ENCODE measurements at places on chromosomes 1 and 21.

GRCh38 chr1:28642056-28642846 is 616 bp downstream of the TAF12 start:
- H3K27me3 ChIP-seq, result no peaks in the 10 kb centered on the region
- no peaks in the 10 kb centered on the region for H3K36me3 ChIP-seq
- DNase-seq, result peak; percentile 30
- no peaks in the 10 kb centered on the region for H3K4me1 ChIP-seq

- no peaks in the 10 kb centered on the region for H3K36me3 ChIP-seq
- DNase-seq, result no peak
- H3K27ac ChIP-seq, result no peak overlapping the region
- no peaks in the 10 kb centered on the region for H3K4me1 ChIP-seq
- no peak overlapping the region for H3K4me3 ChIP-seq
Observed at GRCh38 chr1:236645016-236645680, 40.8 kb upstream of the HEATR1 start.

DNA sequence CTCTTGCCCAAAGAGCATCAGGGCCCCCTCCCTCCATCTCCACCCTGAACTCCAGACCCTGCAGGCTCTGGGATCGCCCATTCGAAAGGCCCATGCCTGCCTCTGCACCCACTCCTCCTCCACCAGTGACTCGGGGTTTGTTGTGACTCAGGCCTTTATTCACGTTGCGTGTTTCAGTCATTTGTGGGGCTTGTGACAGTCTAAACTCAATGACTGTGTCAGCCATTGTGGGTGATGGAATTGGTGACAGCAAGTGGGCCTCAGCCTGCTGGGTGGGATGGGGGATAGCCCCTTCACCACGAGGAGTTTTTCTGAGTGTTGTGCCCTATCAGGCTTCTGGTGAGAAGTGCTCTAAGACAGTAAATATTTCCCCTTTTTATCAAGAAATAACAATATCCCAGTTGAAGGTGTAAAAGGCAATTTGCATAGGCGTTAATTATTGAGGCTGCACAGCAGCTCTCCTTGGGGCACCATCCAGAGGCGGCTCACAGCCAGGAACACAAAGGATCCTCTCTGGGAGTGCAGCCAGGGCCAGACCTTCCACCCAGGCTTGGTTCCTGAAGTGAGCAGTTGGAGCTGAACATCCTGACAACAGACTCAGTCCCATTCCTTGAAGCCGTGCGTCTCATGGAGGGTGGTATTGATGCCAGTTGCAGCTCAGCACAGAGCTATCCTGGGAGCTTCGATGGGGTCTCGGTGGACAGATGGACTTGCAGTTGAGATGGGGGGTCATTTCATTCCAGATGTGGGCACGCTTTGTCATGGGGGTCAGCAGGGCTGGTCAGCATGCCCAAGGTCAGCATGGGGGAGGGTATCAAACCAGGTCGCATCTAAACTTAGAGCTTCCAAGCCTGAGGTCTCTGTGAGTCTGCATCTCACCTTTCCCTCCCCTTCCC is 135.6 kb upstream of the CACNA1E start:
- DNase-seq, result peak; percentile 21
- no peaks in the 10 kb centered on the region for H3K4me1 ChIP-seq
- no peaks in the 10 kb centered on the region for H3K36me3 ChIP-seq
- no peak overlapping the region for H3K27ac ChIP-seq
- no peaks in the 10 kb centered on the region for H3K27me3 ChIP-seq

GRCh38 chr1:151060007-151060656 is at the start of gene MLLT11:
MLLT11 (plus strand) TSS chr1:151060397; CDS start chr1:151067225, 6,828 bp downstream.
- H3K27ac ChIP-seq, result peak within 1 kb of the TSS; percentile 94
- no peaks in the 10 kb centered on the region for H3K36me3 ChIP-seq
- peak within 1 kb of the TSS; percentile 98 for H3K4me3 ChIP-seq
- DNase-seq, result peak; percentile 61
- no peaks in the 10 kb centered on the region for H3K27me3 ChIP-seq

GRCh38 chr1:247440001-247440620 is 17.8 kb downstream of the OR2B11 start:
- H3K27me3 ChIP-seq, result no peaks in the 10 kb centered on the region
- H3K4me3 ChIP-seq, result no peak overlapping the region
- no peak for DNase-seq
- no peaks in the 10 kb centered on the region for H3K36me3 ChIP-seq
- H3K4me1 ChIP-seq, result no peaks in the 10 kb centered on the region
- no peak overlapping the region for H3K27ac ChIP-seq

All from testis (tissue), 5 donors.